ENCODE measurements at places on chromosomes 5 and 9.

- DNase-seq, result no peak
These were observed 2.0 kb downstream of the GLIPR2 start for GRCh38 chr9:36138496-36138895.

DNA sequence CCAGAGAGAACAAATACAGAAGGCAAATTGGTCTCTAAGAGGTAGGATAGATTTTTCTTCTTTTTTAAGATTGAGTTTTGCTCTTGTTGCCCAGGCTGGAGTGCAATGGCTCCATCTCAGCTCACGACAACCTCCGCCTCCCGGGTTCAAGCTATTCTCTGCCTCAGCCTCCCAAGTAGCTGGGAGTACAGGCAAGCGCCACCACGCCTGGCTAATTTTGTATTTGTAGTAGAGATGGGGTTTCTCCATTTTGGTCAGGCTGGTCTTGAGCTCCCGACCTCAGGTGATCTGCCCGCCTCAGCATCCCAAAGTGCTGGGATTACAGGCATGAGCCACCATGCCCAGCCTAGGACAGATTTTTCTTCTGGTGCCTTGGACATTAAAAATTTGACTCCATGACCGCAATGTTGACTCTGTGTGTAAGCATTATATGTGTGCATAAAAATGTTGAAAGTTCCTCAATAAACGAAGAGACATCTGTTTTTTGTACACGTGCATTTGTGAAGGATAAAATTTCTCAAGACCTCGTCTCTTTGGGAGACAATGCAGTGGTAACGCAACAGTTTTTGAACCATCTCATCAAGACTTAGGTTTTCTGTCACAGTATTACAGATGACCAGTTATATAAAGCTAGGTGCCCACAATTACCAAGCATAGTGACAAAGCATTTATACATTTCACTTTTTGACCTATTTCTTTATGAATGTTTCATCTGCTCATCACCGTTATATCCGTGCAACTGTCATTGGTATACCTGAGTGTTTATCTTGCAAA, 17.4 kb downstream of the VCP start:
- DNase-seq, result no peak

- DNase-seq, result no peak
These were observed 35.3 kb downstream of the MAT2B start for GRCh38 chr5:163540696-163541095.

- no peak for DNase-seq
These were observed 175.0 kb downstream of the GNAQ start for GRCh38 chr9:77856615-77857014.

- no peak for DNase-seq
These were observed 60.0 kb downstream of the TMEM215 start for GRCh38 chr9:32843295-32843694.

GRCh38 chr9:93267681-93268505, 84.0 kb downstream of the WNK2 start:
- no peak for DNase-seq

DNA sequence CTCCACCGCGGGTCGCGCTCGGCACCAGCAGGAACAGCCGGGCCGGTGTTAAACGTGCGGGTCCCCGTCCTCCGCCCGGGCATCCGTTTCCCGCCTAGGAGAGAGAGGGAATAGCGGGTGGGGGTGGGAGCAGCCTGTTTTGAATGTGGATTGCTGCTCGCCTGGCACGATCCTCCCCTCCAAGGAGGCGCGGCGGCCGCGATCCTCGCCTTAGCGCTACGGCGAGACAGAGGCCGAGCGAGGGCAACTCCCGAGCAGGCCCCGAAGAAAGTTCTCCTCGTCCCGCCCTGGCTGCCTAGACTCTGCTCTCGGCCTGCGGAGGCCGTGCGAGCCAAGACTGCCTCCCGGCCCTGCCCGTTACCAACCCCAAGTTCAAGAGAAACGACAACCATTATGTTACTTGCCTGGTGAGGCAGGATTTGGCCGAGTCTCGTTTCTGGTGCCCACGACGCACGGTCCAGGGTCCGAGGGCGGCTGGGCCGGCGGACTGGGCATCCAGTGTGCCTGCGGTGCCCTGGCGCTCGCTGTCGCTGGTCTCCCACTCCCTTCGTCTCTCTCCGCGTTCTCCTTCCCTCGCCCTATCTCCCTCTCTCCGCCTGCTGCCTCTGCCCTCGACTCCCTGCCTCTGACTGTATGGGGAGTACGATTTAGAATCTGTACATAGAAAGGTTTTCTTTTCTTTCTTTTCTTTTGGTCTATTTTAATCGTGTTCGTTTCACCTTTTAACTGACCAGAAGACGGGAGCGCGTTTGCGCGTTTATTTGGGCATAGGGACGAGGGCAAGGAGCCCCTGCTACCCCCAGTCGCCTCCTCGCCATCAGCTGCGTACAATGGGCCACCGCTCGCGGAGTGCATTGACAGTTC, 724 bp downstream of the NR2F1-AS1 start:
- DNase-seq, result peak; percentile 50

DNA sequence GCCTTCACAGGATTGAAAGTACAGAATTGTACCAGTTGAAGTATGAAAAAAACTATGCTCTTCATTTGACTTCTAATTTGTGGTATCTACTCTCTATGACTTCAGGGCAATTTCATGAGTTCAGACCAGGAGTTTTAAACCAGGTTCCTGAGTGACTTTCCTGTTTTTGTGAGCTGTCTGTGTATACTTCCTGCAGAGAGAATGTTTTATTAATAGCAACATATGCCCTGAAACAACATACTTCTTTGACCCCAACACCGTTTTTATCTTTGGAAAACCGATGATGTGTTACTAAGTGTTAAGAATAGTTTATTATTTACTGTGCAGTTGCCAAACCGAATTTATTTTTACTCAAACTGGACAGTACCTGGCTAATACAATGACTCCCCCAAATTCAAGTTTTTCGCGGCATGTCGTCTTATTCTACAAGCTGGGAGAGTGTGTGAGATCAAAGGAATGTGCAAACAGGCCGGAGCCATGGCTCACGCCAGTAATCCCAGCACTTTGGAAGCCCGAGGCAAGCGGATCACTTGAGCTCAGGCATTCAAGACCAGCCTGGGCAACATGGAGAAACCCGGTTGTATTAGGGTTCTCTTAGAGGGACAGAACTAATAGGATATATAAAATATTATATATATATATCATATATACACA, 58.7 kb upstream of the ERBIN start:
- DNase-seq, result no peak

DNA sequence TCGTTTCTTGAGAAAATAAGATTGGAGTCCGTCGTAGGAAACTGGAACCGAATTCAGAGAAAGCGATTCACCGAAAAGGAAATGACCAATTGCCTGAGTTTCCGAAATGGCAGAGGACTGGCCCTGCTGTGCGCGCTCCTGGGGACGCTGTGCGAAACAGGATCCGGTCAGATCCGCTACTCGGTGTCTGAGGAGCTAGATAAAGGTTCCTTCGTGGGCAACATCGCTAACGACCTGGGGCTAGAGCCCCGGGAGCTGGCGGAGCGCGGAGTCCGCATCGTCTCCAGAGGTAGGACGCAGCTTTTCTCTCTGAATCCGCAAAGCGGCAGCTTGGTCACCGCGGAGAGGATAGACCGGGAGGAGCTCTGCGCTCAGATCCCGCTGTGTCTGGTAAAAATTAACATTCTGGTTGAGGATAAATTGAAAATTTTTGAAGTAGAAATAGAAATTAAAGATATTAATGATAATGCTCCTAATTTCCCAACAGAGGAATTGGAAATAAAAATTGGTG, 379 bp downstream of the PCDHGA3 start:
- DNase-seq, result no peak

DNA sequence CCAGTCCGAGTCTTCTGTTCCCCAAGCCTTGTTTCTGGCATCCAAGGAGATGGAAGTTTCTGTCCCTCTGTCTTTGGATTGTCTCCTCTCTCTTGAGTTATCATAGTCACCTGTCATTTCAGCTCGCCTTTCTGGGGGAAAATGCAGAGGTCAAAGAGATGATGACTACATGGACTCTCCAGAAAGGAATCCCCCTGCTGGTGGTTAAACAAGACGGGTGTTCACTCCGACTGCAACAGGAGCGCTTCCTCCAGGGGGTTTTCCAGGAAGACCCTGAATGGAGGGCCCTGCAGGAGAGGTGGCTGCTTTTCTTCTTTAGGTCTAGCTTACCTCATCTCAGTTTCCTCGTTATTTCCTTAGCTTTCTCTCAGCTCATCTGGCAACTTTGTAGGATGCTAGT, 25.1 kb downstream of the ERAP2 start:
- DNase-seq, result no peak
